Left colon (tissue), 2 donors: ENCODE measurements at places on chromosomes 4 and X. TPM values are rescaled to one million over a fixed set of nuclear protein-coding genes. Genes with fewer than 3 reads are reported as not detected.

GRCh38 chrX:116204932-116205331 is 34.4 kb downstream of the AGTR2 start:
- no peak for DNase-seq

GRCh38 chrX:6460893-6461490 is 73.9 kb downstream of the VCX3A start:
- no peak for DNase-seq

DNA sequence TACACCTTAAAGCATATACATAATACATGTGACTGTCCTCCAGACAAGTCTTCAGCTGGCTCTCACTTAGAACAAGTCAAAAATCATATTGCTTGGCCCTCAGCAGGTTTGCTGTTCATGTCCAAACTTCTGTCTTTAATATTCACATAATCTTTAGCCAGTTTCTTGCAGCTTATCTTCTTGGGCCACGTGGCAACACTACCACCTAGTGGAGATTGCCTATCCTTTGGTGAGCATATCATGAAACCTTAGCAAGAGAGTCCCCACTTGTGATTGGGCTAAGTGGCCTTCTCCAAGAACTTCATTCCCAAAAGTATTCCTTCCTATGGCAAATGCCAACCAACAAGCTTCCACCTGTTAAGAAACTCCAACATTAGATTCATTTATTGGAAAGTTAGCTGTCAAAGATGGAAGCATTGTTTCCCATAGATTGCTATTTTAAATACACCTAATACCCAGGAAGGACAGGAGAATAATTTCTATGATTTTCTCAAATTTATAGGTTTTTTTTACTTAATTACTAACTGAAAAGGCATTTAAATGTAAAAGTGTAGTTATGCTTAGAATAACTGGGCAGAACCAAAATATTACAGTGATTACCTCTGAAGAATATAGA is 231.9 kb upstream of the INTU start:
- no peak for DNase-seq

- no peak for DNase-seq
Measured at GRCh38 chr4:46250997-46251396, 127.1 kb upstream of the GABRG1 start.

DNA sequence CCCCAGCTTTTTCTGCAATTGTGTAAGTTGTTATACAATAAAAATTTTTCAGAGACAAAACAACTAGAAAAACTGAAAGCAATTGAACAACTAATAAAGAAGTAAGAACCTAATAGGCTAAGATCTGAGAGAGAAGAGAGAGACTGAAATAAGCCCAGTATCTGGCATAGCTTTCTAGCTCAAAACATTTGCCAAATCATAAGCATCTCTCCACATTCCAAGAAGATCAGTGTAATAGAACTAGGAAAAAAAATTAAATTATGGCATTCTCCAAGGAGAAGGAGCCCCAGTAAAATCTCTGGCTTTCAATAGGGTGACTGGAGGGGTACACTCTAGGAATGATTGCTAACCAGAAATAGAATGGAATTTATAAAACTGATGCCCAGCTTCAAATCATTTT is 19.0 kb upstream of the PPP3CA start:
- no peak for DNase-seq

GRCh38 chr4:139903845-139904244 is 238.2 kb downstream of the MGST2 start:
- DNase-seq, result no peak

Gene ZFYVE28
- total RNA-seq, result 31.9 TPM

Gene XAGE1A
- not detected for total RNA-seq

Gene ABCD1
- total RNA-seq, result 15.9 TPM

Gene MSX1
- total RNA-seq, result 0.24 TPM

DNA sequence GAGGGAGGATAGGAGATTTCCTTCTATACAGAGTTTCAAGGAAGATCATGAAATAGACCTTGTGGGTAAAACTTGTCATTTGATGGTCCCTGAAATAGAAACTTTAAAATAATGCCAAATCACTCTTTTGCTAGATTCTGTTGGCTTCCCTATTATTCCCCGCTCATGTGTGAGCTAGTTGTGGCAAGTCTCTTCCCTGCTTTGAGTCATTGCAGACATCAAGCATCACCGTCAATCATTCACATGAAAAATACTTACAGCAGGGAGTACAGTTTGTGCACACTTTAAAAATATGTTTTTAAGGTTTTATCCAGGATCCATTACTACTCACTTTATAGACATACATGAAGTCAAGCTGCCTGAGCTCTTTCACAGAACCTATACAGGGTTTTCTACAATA is 35.2 kb upstream of the INPP4B start:
- no peak for DNase-seq

Gene DCHS2
- total RNA-seq, result 0.43 TPM

Gene SAP30
- total RNA-seq, result 6.5 TPM

GRCh38 chrX:27565992-27566391 is 24.2 kb upstream of the DCAF8L2 start:
- DNase-seq, result no peak

DNA sequence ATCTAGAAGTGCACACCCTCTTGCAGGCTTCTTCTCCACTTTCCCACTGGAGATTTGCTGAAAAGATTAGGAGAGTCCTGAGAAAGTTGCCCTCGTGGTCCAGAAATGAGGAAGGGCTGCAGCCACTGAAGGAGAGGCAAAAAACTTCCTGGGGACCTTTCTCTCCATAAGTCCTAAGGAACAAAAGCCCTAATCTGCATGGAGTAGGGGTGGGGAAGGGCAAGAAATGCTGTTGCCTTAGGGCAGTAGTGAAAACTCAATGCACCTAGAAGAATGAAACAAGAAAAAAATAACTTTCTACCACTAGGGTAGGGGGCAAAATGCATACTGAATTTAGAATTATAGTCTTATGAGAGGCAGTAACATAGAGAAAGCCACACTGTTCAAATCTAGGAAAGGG is 1408.8 kb downstream of the PCDH19 start:
- DNase-seq, result no peak

DNA sequence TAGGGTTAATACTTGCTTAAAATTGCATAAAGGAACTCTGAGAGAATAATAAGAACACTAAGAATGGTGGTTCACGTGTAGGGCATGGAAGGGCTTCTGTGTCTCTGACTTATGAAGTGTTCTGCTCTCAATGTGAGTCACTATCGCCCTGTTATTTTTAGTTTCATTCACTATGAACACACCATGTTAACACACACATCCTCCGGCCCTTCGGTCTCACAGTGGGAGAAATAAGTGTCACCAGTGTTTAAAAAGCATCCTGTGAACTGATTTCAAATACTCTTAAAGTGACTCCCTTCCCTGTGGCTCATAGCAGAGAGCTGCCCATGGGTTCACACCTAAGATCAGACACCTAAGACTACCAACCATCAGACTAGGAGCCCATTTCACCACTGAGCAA is 33.8 kb upstream of the FGFBP2 start:
- DNase-seq, result no peak

GRCh38 chr4:76744241-76744921 is 153.6 kb downstream of the SOWAHB start:
- no peak for DNase-seq
